ENCODE measurements at places on chromosomes 3 and 15.

DNA sequence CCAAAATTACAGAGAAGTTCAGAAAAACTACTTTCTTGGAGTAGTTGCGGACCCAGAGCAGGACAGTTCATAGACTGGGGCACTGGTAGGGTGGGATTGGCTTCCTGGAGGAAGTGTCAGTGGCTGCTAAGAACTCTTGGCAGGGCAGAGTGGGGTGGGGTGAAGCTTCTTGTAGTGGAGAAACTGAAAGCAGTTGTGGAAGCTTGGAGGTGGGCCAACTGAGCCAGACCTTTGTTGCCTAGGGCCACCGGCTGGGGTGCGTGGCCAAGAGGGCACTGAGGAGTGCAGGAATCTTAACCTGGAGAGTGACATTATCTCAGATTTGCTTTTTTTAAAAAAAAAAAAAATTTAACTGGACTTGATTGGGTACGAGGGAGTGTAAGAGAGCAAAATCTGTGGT, 3.1 kb downstream of the KAT2B start:
- DNase-seq, result peak; percentile 43

DNA sequence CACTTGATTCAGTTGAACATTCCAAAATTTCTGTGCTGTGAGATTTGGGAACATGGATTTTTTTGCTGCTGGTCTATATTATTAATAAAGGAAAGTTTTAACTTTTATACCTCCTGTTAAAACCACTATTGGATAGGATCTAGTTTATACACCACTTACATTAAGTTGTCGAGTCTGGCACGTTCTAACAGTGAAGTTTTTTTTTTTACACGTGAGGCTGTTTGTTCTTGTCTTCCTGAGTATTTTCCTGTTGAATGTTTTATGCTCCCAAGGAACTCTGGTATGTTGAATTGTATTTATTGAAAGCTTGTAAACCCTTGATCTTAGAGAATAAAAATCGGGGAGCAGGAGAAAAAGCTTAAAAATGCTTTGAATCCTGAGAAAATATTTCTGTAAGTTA, 338.8 kb downstream of the RBMS3 start:
- no peak for DNase-seq

- no peak for DNase-seq
Observed at GRCh38 chr3:50194903-50195500, 3.6 kb downstream of the GNAT1 start.

- no peak for DNase-seq
Observed at GRCh38 chr3:127413871-127414270, 126.0 kb upstream of the PRR20G start.

GRCh38 chr3:82496890-82497560, 735.6 kb upstream of the GBE1 start:
- no peak for DNase-seq

DNA sequence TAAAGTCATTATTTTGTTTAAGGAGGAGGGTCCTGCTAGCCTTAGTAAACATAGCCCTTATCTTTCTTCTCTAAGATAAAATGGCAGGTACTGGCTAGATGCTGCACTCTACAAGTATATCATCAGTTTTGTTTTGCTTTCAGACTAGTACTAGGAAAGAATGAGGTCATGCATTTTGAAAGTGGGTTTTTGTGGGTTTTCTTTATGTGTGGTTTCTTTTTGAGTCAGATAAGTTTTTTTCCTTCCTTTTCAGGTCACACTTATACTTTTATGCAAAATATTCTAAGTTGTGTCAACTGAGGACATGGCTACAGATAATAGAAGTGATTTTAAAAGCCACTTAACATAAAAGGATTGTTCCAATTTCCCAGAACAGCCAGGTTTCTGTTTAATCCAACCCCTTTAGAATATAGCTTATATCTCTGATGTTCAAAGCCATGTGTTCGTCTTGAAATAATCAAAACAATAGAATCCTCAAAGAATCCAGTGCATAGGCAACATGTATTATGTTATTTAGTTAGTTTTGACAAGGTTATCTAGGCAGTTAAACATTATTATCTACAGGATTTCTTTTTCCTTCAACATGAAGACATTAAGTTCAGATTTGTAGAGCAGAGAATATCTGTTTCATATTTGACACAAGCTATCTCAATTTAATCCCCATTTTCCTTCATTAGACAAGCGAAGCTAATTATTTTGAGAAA, 406.2 kb downstream of the RBMS3 start:
- peak; percentile 59 for DNase-seq

GRCh38 chr3:114929971-114930732, 216.9 kb downstream of the ZBTB20 start:
- no peak for DNase-seq

GRCh38 chr3:140467104-140467577, 210.7 kb upstream of the TRIM42 start:
- no peak for DNase-seq

- DNase-seq, result no peak
Observed at GRCh38 chr3:57731311-57731710, 24.8 kb upstream of the SLMAP start.

DNA sequence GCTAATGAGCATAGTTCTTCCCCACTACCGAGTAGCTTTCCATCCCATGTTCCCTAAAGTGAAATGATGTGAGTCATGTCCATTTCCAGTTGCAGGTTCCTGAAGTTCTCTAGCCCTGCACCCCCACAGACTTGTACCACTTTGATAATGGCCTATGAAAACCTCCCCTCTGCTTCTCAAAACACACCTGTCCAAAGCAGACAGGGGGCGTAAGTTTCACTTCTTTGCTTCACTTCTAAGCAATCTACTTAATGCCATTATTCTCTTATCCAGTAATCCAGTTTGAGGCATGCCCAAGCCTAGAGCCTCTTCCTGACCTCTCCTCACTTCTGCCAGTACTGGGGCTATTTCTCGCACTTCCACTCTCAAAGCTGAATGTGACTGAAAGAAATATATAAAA, 305.1 kb downstream of the IGSF11 start:
- DNase-seq, result no peak

GRCh38 chr3:122916580-122916979, 111.0 kb downstream of the SEMA5B start:
- DNase-seq, result no peak

DNA sequence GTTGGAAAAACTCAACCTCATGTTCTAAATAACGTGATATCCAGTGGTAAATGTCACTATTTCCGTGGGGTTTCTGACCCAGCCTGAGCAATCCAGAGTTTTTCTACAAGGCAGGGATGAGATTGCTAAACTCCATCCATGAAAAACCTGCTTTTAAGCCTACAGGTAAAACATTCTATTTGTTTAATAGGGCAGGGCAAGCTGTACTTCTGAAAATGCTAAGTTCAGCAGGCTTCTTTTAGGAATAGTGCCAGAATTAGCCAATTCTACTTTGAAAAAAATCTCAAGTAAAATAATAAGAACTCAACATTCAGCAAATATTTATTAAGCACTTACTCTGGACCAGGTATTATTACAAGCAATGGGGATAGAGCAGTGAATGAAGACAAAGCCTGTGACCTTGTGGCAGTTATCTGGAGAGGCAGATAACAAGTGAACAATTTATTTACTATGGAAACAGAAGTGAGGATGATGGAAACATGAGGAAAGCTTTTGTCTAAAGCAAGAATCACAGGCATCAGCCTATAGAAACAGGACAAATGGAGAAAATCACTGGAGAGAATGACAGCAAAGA, 13.3 kb downstream of the RPSA start:
- DNase-seq, result no peak

- no peak for DNase-seq
Observed at GRCh38 chr3:162718697-162719096, 1222.1 kb downstream of the OTOL1 start.
